HFFc6 (cell line): ENCODE measurements at places on chromosomes 1 and 21. TPM values are rescaled to one million over a fixed set of nuclear protein-coding genes. Genes with fewer than 3 reads are reported as not detected.

Gene CCDC18
- total RNA-seq: 7.0 to 13.6 TPM (median 13.2 TPM) in 3 replicates

Gene PPIAL4G
- not detected in 2 replicates for total RNA-seq

- H3K4me3 ChIP-seq: no peak overlapping the region
- H3K36me3 ChIP-seq: no peaks in the 10 kb centered on the region
- H3K27ac ChIP-seq: no peak overlapping the region
- peaks cover 38% of the 10 kb centered on the region for H3K4me1 ChIP-seq
These were observed 7.6 kb downstream of the CFH start for GRCh38 chr1:196659471-196659870.

Gene KRTAP10-8
- total RNA-seq: not detected in 3 replicates

- no peaks in the 10 kb centered on the region for H3K36me3 ChIP-seq
- DNase-seq: peak; percentile 45
- H3K4me1 ChIP-seq: peaks cover 16% of the 10 kb centered on the region
These were observed 5.1 kb upstream of the CAPN8 start for GRCh38 chr1:223670458-223671159.

Gene FAM72C
- total RNA-seq: 1.4 to 3.6 TPM (median 2.6 TPM) in 3 replicates

Gene LINGO4
- total RNA-seq: not detected in 3 replicates
